Left colon (tissue), 2 donors: ENCODE measurements at places on chromosomes 4 and X. TPM values are rescaled to one million over a fixed set of nuclear protein-coding genes. Genes with fewer than 3 reads are reported as not detected.

DNA sequence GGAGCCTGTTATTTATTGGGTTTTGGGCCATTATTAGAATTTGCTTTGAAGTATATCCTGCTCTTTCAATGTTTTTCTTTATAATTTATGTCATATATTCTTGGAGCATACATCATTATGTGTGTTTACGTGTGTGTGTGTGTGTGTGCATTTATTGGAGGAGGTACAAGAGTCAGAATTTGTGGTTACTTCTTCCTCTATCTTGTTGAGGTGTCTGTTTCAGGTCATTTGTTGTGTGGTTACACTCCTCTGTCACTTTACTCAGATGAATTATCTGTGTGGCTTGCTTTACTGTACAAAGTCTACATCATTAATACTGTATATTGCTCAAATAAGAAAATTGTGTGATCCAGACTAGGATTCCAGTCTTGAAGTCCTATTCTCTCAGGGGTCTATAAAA lies 1957.4 kb upstream of the TENM3 start:
- no peak for DNase-seq

SEC24B gene
- 33.9 TPM for total RNA-seq

ASB5 gene
- not detected for total RNA-seq

DNA sequence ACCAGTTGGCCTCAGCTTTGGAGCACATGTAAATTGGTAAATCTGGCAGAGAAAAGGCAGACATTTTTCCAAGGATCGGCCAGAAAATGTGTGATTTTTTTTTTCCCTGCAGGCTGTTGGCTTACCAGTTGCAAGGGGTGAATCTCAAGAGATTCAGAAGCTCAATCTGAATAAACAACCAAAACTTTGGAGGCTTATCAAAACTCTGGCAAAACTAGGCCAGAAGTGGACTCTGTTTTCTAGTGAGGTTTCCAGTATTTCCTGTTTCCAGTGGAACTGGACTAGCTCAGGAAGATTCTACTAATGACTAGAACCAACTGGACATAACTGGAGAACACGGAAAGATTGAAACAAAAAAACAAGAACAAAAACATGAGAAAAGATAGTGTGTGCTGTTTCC lies 191.3 kb downstream of the SMIM20 start:
- DNase-seq: no peak

MTMR1 gene
- 17.6 TPM for total RNA-seq

GRCh38 chr4:119835613-119835910 lies 207.0 kb upstream of the PDE5A start:
- no peak for DNase-seq

- no peak for DNase-seq
These were observed 87.3 kb upstream of the CPEB2 start for GRCh38 chr4:14915018-14915417.

DNA sequence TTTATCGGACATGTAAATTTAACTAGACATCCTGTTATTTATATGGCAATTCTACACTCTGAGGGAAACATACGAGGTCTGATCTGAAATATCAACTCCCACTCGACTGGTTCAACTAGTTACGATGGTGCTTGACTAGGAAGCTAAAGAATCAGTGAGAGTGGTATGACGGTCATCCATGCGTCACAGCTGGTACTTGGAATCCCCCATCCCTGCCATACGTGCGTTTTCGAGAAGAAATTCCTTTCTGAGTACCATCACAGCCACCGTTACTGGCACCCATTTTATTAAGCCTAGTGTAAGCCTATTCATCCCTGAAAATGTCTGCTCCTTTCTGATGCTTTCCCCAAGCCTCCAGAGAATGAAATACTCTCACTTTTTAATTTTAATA lies 695 bp upstream of the PIGA start:
- no peak for DNase-seq

DNA sequence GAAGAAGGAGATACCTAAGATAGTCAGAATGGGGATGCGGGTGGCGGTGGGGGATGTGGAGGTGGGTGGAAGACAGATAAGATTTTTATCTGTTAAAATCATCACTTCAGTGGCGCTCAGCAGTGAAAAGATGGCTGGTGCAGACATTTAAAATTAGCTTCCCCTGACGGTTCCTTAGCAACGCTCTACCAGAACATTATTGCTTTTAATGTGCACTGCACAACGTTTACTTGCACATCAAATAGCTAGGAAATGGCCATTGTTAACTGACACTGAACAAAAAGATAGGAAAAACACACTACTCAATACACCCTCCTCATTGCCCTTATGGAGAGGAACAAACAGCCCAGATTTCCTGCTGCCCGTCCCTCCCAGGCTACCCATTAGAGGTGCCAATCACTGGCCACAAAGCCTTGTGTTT lies 61.0 kb upstream of the FTHL17 start:
- DNase-seq: no peak

DNA sequence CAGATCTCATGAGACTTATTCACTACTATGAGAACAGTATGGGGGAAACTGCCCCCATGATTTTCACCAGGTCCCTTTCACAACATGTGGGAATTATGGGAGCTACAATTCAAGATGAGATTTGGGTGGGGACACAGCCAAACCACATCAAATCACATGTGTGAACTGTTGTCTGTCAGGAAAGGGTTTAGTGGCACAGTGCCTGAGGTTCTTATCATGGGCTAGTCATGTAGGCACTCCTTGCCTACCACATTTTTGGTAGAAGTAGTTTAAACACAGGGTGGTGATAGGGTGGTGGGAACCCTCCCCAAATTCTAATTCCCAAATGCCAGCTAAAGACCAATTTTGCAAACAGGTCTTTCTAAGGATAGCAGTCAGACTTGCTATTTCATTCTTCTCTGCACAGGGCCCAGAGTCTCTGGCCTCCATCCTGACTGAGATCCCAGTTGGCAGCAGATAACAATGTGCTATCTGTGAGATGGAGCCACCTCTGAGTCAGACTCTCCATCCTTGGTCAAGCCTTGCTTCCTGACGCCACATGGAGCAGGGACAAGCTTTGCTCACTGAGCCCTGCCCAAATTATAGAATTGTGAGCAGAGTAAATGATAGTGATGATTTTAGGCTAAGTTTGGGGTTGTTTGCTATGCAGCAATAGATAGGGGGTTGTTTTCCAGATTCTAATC lies 33.5 kb upstream of the SETD7 start:
- no peak for DNase-seq

GRCh38 chr4:76679691-76680090 lies 218.3 kb downstream of the SOWAHB start:
- no peak for DNase-seq

DNA sequence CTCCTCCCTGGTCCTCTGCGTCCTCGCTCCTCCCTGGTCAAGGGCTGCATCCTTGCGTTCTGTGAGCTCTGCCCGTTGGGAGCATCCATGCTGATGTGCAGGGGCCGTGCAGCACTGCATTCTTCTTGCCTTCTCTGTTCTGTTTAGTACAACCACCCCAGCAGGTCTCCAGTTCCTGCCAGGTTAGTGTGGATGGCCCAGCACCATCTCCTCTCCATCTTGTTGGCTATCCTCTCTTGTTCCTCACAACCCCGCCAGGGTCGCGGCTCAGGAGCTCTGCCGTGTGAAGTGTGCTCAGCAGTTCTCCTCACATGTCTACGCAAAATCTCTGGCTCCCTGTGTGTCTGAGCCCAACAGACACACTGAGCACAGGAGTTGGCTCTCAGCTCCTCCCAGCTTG lies 10.4 kb upstream of the MAEA start:
- no peak for DNase-seq

FMR1NB gene
- total RNA-seq: not detected

- no peak for DNase-seq
These were observed 11.6 kb upstream of the MAGEB17 start for GRCh38 chrX:16155581-16156096.

DNA sequence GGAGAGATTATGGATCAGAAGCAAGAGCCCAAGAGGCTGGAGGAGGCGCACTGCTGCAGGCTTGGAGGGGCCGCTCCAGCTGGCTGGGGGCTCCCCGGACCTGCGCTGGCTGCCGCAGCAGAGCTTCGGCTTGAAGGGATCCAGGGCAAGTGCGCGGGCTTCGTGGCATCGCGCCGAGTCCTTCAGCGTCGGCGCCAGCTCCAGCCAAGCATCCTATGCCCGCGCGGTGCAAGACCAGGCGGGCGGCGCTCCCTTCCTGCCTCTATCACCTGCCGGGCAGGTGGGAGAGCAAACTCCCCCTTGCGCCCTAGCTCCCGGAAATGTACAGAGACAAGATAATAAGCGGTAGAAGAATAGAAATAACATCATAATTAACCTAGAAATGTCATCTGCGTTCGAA lies 10.5 kb upstream of the UCP1 start:
- no peak for DNase-seq

- no peak for DNase-seq
These were observed 93.0 kb upstream of the ANK2 start for GRCh38 chr4:112956484-112956896.

DNA sequence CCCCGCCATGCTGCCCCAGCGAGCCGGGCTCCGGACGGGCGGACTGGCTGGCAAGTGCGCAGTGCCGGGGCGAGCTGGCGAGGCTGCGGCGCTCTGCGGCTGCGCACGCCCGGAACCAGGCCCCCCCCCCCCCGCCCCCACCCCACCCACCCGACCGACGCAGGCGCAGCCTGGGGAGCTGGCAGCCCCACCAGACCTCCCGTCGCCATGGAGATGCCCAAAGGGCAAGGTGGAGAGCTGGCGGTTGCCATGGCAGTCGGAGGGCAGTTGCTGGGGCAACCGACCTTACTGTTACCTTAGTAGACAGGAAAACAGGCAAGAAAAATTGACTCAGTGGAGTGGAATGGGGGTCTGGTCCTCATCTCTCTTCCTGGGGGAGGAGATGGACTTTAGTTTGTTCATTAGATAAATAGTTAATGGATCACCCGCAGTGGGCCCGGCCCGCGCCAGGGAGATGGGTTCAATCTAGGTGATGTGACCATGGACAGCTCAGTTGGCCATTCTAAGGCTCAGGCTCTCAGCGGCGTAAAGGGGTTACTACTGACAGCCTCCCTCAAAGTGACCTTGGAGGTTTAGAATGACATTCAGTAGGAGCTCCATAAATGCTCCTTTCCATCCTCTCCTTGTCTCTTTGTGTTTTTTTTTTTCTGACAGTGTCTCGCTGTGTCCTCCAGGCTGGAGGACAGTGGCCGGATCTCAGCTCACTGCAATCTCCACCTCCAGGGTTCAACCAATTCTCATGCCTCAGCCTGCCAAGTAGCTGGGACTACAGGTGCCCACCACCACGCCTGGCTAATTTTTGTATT lies at the start of gene PCSK1N:
PCSK1N (minus strand) TSS at position 87 of the 806 bp plus-strand sequence; CDS start at position 9, 78 bp downstream.
- DNase-seq: no peak

MAGEE2 gene
- not detected for total RNA-seq

PRDM5 gene
- 7.4 TPM for total RNA-seq

UNC5C gene
- total RNA-seq: 5.9 TPM

- DNase-seq: no peak
These were observed 83.1 kb downstream of the FAM53A start for GRCh38 chr4:1600811-1601532.

DNA sequence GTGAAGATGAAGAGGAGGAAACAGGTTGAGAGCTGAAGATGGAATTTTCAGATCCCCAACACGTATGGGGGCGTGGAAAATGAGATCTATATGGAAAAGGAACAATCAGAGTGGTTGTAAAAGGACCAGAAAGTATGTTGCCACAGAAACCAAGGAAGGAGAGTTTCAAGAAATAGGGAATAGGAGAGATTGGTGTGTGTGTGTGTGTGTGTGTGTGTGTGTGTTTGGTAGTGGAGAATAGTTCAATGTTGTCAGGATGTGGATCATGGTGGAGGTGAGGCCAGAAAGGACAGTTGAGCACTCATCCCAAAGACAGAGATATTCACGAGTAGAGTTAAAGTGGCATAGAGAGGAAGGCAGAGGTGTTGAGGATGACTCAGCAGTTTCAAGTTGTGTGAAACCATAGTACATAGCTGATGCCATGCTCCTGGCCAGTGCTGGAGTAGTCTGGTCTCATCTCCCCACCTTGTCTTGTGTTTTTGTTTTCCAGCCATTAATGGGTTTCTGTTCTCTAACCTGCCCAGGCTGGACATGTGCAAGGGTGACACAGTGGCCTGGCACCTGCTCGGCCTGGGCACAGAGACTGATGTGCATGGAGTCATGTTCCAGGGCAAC lies 36.1 kb downstream of the HEPH start:
- DNase-seq: no peak

GRCh38 chr4:2370597-2371320 lies 47.7 kb downstream of the ZFYVE28 start:
- DNase-seq: no peak

DNA sequence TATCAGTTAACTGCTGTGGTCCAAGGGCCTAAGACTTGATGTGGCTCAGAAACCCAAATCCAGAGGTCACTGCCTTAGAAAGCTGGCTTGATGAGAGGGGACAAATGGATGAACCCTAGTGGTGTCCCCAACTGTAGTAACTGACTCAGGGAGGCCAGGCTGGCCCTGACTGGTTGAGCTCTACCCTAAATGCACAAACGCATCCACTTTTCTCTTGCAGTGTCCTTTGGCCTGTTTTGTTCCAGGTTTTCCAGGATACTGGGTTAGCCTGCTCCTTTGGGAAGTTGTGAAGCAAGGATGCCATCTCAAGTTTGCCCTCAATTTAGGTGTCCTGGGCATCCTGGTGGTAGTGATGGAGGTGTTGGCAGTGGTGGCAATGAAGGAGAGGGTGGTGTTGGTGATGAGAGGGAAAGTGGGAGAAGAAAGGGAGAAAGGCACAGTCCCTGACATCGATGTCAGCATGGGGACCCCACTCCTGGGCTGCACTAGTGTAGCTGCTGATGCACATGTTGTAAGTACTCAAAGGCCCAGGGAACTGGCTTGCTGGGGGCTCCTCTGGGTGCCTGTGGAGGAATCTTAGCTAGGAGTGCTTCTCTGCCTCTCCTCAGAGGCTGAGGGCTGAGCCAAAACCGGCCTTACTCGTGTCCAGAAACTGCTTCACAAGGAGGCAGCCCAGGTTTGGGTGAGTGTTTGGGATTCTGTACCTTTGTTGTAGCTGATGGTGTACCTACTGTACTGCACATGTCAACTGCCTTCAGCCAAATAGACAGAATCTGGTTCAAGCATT lies 2.9 kb upstream of the HAND2 start:
- DNase-seq: no peak

- DNase-seq: no peak
These were observed 76.6 kb downstream of the PRKX start for GRCh38 chrX:3636803-3637202.

- peak; percentile 36 for DNase-seq
These were observed 105.4 kb downstream of the SYNPO2 start for GRCh38 chr4:118994030-118994429.

- DNase-seq: no peak
These were observed 29.6 kb downstream of the RTL5 start for GRCh38 chrX:72102126-72102525.

- DNase-seq: no peak
These were observed 92.8 kb downstream of the CBR4 start for GRCh38 chr4:168917138-168917779.

DNA sequence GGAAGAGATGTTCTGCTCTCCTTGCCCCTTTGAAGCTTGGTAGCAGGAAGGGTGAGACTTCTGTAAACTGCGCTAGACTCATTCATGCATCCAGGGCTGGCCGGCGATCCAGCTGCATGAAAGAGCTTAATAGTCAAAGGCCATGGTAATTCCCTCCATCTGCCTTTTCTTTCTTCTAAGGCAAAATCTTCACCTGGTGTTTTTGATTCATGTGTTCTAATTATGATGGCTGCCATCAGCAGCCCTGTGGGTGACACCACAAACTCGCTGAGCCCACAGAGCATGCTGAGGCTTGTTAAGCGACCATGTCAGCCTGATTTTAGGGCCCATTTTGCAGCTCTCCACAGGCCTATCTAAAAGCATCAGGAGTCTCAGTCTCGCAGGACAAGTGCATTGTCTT lies 450.1 kb upstream of the TENM3 start:
- DNase-seq: no peak

CT45A1 gene
- not detected for total RNA-seq

GRCh38 chrX:32520789-32521188 lies 690.6 kb downstream of the DMD start:
- DNase-seq: no peak

GRCh38 chr4:3292571-3293400 lies at the start of gene RGS12:
RGS12 (plus strand) TSS chr4:3293021; CDS start chr4:3316171, 23,150 bp downstream.
- DNase-seq: peak; percentile 96
